ENCODE measurements at places on chromosomes 4 and X. TPM values are rescaled to one million over a fixed set of nuclear protein-coding genes. Genes with fewer than 3 reads are reported as not detected.

DNA sequence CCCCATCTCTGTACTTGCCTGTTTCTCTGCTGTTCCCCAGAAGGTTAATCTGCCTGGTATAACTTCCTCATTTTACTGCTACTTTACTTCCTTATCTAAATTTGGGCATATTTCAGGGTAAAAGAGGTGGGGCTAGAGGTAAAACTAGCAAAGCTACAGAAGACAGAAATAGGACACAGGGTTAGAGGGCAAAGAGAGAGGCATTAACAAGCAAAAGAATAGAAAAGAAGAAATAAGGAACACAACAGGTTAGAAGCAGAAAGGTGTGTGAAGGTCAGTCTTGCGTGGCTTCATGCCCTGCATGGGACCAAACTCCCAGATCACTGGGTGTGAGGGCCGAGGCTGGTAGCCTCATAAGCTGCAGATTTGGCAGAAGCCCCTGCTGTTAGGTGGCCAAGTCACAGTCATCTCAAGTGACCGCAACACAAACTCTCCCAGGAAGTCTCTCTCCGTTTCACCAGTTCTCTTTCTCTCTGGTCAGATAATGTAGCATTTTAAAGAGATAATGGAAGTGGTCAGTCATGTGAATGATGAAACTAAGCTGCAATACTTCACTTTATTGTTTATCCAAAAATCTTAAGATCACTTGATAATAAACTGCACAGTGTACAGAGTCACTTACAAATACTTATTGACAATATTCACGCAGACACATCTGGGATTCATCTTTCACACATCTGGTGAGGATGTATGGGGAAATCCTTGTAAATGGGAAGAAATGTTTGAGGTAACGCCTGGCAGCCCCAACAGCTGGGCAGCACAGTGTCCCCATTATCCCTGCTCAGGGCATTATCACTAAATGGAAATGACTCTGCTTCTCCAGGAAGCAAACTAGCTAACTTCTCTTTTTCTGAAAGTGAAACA is 16.4 kb downstream of the TMEM154 start:
- DNase-seq, result no peak
- H3K4me3 ChIP-seq, result no peak overlapping the region
- peaks cover 34% of the 10 kb centered on the region for H3K4me1 ChIP-seq
- no peaks in the 10 kb centered on the region for H3K27me3 ChIP-seq
- peak overlapping the region; percentile 33 for H3K27ac ChIP-seq

DNA sequence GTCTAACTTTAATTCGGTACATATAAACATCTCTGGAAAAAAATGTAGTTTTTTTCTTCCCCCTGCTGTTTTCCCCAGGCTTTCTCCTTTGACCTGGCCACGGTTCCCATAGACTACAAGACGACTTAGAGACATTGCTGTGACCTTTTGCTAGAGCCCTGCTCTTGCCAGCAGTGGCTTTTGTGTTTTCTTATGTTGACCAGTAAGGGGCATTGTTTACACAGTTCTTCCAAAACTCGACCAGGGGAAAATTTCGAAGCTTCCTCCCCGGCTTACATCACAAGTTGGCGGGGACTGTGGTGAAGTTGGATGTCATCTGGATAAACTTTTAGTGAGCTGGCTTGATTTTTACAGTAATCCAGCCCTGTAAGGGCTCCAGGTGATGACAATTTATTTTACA is 9.3 kb downstream of the CCDC160 start:
- no peaks in the 10 kb centered on the region for H3K36me3 ChIP-seq
- H3K27me3 ChIP-seq, result peaks cover 17% of the 10 kb centered on the region
- no peak overlapping the region for H3K4me3 ChIP-seq
- DNase-seq, result no peak
- H3K4me1 ChIP-seq, result peaks cover 2% of the 10 kb centered on the region

The CRMP1 gene
- total RNA-seq, result 0.30 TPM

The FRAS1 gene
- not detected for total RNA-seq
